Stimulated activated CD8-positive, alpha-beta memory T cell treated with anti-CD3 and anti-CD28 coated beads, Interleukin-4, amount 100 ng/mL, for 1 hour (primary cell): ENCODE measurements at places on chromosomes 12 and 14.

DNA sequence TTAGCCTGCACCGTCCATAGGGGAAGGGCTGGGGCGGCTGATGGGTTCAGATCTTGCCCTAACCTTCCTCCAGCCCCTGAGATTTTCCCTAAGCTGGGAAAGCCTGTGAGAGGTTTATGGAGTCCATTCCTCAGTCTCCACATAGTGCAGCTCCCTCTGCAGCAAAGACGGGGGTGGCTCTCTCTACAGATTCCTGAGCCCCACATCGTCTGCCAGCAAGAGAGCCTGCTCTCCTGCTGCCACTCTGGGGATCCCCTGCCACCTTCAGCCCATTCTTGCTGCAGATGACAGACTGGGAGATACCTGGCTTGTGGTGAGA is 3.1 kb downstream of the SMIM41 start:
- DNase-seq: no peak

DNA sequence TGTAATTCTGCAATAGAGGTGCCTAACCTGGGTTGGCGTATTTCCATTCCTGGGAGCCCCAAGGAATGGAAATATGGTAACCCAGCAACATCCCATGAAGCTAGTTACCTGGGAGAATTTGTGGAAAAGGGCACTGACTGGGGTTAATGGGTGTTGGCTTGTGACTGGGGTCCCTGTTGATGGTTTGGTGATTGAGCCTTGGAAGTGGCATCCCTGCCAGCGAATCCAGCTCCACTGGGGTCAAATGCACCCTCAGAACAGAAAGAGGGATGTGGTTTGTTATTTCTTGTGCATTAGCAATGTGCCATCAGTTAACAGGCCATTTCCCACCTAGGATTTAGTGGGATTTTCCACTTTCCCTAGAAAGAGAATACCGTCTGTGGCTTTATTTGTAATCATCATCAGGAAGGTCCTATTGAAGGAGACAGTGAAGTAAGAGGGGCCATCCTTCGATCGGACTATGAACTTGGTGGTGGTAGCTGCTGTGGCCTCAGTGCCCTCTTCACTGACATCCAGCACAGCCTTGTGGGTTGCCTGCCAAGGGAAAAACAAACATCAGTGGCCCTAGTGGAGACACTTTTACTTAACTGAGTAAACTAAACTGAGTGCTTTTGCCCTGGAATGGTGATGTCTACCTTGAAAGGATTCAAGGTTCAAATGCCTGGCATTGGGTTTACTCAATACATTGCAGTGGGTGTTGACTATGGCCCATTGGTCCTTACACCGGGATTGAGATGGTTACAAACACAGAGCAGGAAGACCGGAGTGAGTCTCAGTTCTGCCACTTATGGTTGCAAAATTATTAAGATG is 10.4 kb upstream of the SERPINA11 start:
- DNase-seq: no peak

- DNase-seq: no peak
These were observed 413.4 kb upstream of the TBX3 start for GRCh38 chr12:115097416-115097815.

DNA sequence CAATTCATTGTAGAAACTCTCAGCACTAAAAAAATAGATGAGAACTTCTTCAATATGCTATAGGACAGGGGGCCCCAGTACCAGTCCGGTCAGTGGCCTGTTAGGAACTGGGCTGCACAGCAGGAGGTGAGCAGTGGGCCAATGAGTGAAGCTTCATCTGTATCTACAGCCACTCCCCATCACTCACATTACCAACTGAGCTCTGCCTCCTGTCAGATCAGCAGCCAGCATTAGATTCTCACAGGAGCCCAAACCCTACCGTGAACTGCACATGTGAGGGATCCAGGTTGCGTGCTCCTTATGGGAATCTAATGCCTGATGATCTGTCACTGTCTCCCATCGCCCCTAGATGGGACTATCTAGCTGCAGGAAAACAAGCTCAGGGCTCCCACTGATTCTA is 15.7 kb upstream of the ANO2 start:
- no peak for DNase-seq

- DNase-seq: no peak
These were observed 483.8 kb downstream of the NOVA1 start for GRCh38 chr14:26113911-26114640.

DNA sequence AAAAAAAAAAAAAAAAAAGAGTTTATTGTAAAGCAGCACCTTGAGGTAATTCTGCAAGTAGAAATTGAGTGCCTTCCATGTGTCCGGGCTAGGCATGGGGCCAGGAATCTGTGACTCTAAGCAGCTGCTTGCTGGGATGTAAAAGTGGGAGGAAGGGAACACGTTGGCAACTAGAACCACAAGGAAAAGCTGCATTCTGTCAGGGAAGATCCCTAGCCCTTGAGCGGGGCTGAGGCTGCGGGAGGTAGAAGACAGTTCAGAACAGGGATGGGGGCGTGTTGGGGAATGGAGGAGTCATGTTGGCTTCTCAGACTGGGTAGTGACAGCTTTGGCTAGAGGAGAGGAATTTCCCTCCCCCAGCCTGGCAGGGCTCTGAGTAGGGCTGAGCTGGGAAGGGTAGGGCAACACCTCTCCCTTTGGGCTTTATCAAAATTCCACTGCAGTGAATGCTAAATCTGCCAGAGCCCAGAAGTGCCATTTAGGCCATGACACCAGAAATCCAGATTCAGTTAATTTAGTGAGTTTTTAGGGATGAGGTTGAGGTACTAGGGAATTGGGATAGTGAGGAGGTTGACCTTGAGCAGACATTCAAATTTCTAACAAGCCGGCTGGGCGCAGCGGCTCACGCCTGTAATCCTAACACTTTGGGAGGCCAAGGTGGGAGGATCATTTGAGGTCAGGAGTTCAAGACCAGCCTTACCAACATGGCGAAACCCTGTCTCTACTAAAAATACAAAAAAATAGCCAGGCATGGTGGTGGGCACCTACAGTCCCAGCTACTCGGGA is 3.4 kb upstream of the TRAFD1 start:
- no peak for DNase-seq

- DNase-seq: peak; percentile 22
These were observed 74.1 kb downstream of the PITPNM2 start for GRCh38 chr12:123076604-123077297.

DNA sequence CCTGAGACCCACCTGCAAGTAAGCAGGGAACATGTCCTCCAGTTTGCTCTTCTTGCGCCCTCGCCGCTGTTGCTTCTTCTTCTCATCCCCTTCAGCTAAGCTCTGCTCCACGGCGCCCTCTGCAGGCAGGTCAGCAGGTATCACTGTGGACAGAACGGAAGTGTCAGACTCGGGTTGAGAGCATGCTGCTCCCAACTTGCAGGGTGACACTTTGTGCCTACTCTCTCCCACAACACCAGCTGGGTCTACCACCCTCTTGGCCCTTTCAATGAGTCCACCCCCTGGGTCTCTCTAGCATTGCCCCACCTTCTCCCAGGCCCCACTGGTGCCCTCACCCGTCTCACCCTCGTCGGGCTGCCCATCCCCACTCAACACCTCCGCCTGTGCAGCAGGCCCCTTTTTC is 16.7 kb downstream of the KMT2D start:
- DNase-seq: peak; percentile 69

- no peak for DNase-seq
These were observed 1.9 kb downstream of the MYO1A start for GRCh38 chr12:57047981-57048380.

- no peak for DNase-seq
These were observed 200.7 kb upstream of the BCL2L14 start for GRCh38 chr12:11870041-11870451.

- DNase-seq: no peak
These were observed 9.8 kb downstream of the ARHGEF25 start for GRCh38 chr12:57620936-57621496.

GRCh38 chr14:69237142-69237541 is 22.8 kb upstream of the GALNT16 start:
- no peak for DNase-seq

- DNase-seq: no peak
These were observed 30.3 kb upstream of the STRAP start for GRCh38 chr12:15851919-15852318.

DNA sequence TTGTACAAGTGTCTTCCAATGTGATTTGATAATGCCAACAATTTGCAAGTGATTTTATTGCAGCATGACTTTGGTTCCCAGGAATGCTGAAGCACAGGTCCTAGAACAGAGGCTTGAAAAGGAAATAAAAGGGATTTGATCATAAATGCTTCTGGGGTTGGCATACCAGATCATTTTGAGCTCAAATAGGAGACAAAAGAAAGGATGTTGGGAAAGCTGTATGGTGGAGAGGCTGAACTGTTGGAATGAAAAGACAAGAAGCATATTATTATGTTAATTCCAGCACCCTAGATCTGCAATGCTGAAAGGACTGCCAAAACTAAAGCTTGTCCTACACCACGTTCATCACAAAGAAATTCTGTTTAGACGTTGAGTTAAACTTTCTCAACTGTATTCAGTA is 143.1 kb downstream of the BICD1 start:
- no peak for DNase-seq

GRCh38 chr14:100536121-100536510 is 51.1 kb downstream of the BEGAIN start:
- DNase-seq: no peak

DNA sequence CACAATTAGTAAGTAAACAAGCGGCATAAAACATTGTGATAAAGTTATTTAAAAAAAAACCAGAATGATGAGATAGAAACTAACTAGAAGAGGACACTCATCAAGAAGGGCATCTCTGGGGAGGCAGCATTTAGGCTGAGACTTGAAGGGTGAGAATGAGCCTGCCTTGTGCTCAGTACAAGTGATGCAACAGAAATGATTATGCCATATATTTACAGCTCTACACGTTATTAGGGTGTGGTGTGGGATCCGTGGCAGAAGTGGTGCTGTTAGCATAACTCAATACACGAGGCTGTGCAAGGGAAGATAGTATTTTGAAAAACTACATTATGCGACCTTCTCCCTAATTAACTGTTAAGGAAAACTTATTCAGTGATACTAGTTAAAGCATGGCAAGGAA is 178.5 kb upstream of the ATF7IP start:
- DNase-seq: no peak

DNA sequence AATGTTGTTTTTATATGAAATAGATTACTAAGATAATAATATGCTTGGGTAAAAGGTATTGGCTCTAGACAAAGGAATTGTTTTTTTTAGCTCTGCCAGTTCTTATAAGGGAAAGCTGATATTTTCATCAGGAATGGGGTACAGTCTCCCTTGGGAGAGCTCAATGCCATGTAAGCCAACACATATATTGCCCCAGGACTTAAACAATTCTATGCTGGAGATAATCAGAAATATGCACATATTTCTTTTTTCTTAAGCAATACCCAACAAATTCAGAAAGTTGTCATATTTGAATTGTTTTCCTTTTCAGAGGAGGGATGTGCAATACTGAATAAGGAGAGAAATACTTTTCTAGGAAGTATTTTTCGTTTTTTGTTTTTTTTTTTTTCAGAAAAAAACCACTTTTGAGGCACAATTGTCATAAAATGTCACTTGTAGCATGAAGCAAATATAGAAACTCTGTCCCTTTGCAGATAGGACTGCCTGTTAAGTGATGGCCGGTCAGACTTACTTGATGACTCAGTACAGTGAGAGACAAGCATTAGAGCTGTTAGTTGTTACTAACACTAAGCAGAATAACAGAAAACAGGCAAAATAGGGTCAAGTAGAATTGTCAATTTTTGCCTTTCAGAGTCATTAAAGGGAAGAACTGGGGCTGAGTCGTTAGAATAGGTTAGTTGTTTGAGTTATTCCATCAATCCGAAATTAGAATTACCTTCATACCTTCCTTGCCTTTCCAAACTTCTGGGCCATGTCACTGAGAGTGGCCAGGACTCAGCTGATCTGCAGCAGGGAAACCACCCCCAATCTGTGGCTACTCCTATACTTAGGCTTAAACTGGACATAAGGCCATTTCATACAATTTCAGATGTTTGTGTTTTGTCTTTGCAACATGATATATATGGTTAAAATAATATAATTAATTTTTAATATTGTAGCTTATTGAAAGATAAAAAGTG is 168.1 kb downstream of the SLC38A4 start:
- DNase-seq: no peak

DNA sequence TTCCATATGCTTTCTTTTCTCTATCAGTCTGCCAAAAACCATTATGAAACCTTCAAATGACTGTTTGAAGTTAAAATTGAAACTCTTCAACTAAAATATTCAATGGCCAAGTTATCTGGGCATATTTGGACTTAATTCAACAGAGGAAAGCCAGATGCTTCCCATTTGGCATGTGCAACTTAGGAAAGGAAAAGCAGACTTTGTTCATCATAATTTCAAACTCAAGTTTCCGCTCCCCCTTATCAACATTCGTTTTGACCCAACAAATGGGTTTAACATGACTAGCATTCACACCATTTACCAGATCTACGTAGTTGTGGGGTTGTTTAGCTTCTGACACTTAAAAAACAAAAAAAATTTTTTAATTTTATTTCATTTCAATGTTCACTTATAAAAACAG is 75.7 kb downstream of the PLEKHG7 start:
- DNase-seq: no peak

- no peak for DNase-seq
These were observed 152.1 kb downstream of the ADGRD1 start for GRCh38 chr12:131105736-131106348.

GRCh38 chr12:108805136-108805535 is 52.2 kb downstream of the SSH1 start:
- no peak for DNase-seq

DNA sequence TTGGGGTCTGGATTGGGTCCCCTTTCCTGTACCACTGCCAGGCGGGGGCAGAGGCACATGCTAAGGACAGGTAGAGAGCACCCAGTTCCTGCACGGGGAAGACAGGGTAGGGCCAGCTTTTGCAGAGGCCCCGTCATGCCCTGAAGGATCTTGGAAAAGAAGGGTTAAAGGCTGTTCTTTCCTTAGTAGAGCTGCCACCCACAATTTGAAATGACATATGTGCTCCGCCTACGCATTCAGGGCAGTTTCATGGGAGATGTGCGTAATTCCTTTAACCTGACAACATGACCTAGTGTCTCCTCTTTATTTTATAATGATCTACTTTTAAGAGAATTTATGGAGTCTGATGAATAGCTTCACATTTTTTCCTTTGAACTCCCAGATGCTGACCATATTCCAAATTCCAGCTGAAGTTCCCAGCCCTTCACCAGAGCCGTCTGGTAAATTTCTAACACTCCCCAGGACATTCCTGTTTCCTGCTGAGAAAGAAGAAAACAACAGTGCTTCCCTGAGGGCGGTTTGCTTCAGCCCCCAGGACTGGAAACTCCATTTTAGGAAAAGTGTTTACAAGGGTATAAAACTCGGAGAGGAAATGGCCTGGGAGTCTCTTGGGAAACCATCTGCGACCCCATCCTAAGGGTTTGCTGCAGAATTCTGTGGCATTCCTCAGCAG is 58.9 kb upstream of the PLEKHG3 start:
- no peak for DNase-seq

- no peak for DNase-seq
These were observed 132.6 kb downstream of the SLC38A6 start for GRCh38 chr14:61113561-61114225.

DNA sequence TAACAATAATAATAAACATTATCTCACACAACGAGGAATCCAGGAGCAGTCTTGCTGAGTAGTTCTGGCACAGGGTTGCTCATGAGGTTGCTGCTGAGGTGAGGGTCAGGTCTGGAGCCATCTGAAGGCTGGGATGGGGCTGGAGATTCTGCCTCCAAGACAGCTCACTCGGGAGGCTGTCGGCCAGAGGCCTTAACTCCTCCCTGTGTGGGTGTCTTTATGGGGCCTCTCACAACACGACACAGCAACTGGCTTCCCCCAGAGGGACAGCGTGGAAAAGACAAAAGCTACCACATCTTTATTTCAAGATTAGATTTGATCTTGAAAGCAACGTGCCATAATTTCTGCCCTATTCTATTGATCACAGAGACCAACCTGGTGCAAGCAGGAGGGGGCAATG is 7.2 kb upstream of the CD4 start:
- DNase-seq: no peak

- DNase-seq: no peak
These were observed 10.3 kb downstream of the TBPL2 start for GRCh38 chr14:55430024-55430690.
